Suprapubic skin (tissue), 4 donors: ENCODE measurements at places on chromosomes 16 and 17. TPM values are rescaled to one million over a fixed set of nuclear protein-coding genes. Genes with fewer than 3 reads are reported as not detected.

- DNase-seq, result no peak
- no peak overlapping the region for H3K4me3 ChIP-seq
- no peak overlapping the region for H3K27ac ChIP-seq
- no peaks in the 10 kb centered on the region for H3K27me3 ChIP-seq
Measured at GRCh38 chr16:57131351-57131970, 39.1 kb downstream of the CPNE2 start.

DNA sequence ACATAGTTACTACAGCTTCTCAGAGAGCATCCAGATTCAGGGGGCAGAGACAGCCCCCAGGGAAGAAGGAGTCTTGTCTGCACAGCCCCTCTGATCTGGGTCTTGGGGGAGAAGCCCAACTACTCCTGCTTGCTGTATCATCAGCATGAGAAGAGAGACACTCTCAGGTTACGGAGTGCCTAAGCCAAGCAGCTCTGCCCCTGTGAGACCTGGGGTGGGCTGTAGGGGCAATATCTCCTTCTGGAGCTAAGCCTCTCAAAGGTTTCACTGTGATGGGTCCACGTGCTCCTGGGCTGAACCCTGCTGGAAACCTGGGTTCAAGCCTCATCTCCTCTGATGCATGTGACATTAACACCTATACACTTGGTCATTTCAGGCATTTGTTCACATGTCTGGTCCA lies 123.2 kb downstream of the CPPED1 start:
- H3K27me3 ChIP-seq, result no peaks in the 10 kb centered on the region
- no peak overlapping the region for H3K27ac ChIP-seq
- DNase-seq, result no peak
- no peak overlapping the region for H3K4me3 ChIP-seq

- no peak overlapping the region for H3K4me3 ChIP-seq
- H3K27ac ChIP-seq, result no peak overlapping the region
- no peaks in the 10 kb centered on the region for H3K4me1 ChIP-seq
- no peaks in the 10 kb centered on the region for H3K27me3 ChIP-seq
- DNase-seq, result no peak
Measured at GRCh38 chr16:28834349-28834748, 11.6 kb downstream of the ATXN2L start.

- peaks cover 48% of the 10 kb centered on the region for H3K4me1 ChIP-seq
- no peak overlapping the region for H3K4me3 ChIP-seq
- no peaks in the 10 kb centered on the region for H3K27me3 ChIP-seq
- H3K36me3 ChIP-seq, result no peaks in the 10 kb centered on the region
- DNase-seq, result no peak
Measured at GRCh38 chr17:65103896-65104295, 33.3 kb upstream of the RGS9 start.

DNA sequence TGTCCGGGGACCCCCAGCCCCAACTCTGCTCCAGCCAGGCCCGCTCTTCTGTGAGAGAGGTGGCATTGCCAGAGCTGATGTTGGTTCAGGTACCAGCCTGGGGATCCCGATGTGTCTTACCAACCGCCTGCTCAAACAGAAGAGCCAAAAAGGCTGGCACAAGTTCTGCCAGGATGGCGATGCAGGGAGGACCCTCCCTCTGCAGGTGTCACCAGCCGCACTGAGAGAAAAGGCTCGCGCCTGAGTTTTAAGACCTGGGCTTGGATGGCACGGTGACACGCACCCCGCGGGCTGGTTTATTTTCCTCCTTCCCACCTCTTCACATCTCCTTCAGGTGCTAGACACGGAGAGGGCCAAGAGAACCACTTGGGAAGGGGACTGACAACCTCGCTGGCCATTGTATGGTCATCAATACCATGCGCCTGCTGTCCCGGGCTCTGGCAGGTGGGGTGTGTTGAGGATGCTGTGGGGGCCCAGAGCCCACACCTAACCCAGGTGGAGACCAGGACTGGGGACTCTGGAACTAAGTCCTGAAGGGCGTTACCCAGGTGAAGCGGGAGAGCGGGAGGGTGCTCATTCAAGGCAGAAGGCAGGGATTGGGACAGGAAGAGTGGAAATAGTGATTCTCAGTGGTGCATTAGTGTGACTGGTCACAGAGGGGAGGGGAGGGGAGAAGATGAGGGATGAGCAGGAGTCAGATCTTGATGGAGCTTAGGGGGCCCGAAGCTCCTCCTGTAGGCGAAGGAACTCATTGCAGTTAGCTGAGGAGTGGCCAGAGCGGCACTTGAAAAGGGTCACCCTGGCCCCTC lies 16.3 kb downstream of the FOXJ1 start:
- H3K36me3 ChIP-seq, result no peaks in the 10 kb centered on the region
- H3K27me3 ChIP-seq, result no peaks in the 10 kb centered on the region
- no peak overlapping the region for H3K27ac ChIP-seq
- no peak overlapping the region for H3K4me3 ChIP-seq
- peaks cover 10% of the 10 kb centered on the region for H3K4me1 ChIP-seq
- no peak for DNase-seq

DNA sequence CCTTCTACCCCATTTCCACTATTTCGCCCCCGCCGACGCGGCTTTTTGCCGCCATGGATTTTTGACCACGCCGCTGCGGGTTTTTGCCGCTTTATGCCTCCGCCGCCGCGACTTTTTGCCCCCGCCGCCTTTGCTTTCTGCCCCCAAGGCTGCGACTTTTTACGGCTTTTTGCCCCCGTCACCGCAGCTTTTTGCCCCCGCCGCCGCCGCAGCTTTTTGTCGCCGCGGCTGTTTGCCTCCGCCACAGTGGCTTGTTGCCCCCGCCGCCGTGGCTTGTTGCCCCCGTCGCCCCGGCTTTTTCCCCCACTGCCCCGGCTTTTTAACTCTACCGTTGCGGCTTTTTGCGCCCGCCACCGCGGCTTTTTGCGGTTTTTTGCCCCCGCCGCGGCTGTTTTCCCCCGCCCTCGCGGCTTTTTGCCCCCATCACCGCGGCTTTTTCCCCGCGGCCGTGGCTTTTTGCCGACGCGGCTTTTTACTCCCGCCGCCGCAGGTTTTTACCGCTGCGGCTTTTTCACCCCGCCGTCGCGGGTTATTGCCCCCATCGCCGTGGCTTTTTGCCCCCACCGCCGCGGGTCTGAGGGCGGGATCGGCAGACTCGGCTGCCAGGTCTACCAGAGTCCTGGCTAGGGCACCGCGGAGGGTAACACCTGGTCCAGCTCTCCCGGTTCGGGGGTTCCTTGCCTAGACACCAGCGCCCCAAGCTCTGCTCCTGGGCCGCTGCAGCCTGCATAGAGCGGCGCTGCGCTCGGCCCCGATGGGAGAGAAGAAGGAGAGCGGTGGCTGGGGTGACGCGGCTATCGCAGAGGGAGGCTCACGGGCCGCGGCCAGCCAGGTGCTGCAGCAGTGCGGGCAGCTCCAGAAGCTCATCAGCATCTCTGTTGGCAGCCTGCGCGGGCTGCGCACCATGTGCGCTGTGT lies 562.7 kb upstream of the WSB1 start:
- peak; percentile 48 for DNase-seq
- no peaks in the 10 kb centered on the region for H3K36me3 ChIP-seq
- H3K27me3 ChIP-seq, result peaks cover 9% of the 10 kb centered on the region
- H3K4me1 ChIP-seq, result no peaks in the 10 kb centered on the region

DNA sequence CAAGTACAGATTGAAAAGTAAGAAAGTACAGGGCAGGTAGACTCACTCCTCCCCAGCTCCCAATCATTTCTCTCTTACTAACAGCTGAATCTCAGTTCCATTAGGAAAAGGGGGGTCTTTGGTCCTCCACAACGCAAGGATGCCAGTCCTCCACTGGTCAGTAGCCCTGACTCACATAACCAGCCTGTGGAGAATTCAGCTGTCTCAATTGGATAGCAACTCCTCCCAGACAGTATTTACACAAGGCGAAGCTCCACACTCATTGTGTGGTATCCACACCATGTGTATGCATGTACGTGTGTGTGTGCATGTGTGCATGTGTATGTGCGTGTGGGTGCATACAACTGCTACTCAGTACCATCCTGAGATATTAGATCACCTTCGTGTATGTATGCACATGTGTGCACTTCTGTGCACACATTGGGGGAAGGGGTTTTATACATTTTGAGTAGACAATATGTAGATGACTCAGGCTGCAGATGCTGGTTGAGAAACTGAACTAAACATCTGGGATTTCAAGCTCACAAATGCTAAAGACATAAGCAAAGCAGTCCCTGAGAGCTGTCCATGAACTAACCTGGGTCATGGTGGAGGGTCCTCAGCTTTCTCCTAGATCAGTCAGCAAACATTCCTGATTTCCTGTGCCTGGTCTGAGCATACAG lies 240.1 kb downstream of the SLC39A11 start:
- no peaks in the 10 kb centered on the region for H3K4me1 ChIP-seq
- H3K27ac ChIP-seq, result no peak overlapping the region
- H3K27me3 ChIP-seq, result no peaks in the 10 kb centered on the region
- no peak overlapping the region for H3K4me3 ChIP-seq
- DNase-seq, result no peak

DNA sequence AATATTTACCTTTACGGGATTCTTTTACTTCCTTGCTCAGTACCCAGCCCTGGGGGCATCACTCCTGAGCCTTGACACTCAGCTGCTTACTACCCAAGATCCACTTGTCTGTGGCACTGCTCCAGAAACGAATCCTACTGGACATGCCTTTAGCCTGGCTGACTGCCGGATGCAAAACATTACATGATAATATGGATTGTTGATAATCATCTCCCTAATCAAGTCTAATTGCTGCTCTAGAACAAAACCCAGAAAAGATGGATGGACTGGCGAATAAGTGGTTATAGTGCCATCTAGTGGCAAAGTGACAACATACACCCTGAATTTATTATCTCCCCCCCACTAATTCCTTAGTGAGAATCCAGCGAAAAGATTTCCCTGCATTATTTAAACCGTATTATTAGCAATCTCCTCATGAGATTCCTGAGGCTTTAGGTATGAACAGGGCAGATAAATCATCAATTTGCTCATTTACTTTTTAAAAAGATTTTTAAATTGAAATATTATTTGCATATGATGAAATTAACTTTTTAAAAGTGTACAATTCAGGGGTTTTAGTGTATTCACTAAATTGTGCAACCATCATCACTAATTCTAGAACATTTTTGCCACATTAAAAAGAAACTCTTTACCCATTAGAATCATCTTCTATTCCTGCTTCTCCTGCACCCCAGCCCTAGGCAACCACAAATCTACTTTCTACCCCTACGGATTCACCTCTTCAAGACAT lies 61.6 kb downstream of the RGS9 start:
- no peak overlapping the region for H3K27ac ChIP-seq
- no peak overlapping the region for H3K4me3 ChIP-seq
- H3K27me3 ChIP-seq, result no peaks in the 10 kb centered on the region
- DNase-seq, result no peak
- peaks cover 3% of the 10 kb centered on the region for H3K4me1 ChIP-seq
- no peaks in the 10 kb centered on the region for H3K36me3 ChIP-seq

GRCh38 chr16:27326738-27327585 lies 13.2 kb downstream of the IL4R start:
- peak overlapping the region; percentile 87 for H3K27ac ChIP-seq
- H3K4me3 ChIP-seq, result no peak overlapping the region
- no peaks in the 10 kb centered on the region for H3K27me3 ChIP-seq
- H3K4me1 ChIP-seq, result peaks cover 57% of the 10 kb centered on the region
- peak; percentile 93 for DNase-seq
- no peaks in the 10 kb centered on the region for H3K36me3 ChIP-seq

DNA sequence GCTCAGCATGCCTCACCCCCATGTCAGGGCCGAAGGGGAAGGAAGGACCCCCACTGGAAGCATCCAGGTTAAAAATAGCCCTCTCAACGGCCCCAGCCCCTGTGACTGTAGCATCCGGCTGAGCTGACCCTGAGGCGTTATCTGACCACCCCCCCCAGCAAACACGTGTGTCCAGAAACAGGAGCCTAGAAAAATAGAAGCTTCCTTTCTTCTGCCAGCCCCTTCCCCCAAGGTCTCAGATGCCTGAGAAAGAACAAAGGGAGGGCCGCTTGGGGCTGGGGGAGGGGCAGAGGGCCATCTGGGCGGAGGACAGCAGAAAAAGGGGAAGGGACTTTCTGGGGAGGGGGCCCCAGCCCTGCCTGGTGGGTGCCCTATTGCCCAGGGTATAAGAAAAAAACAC lies 55.8 kb downstream of the ACTG1 start:
- no peak overlapping the region for H3K4me3 ChIP-seq
- H3K27ac ChIP-seq, result no peak overlapping the region
- H3K27me3 ChIP-seq, result no peaks in the 10 kb centered on the region

The TERF2IP gene
- 42.2 TPM for total RNA-seq

The TBC1D26 gene
- total RNA-seq, result not detected

The ADAMTS18 gene
- total RNA-seq, result 0.16 TPM

The PRSS33 gene
- total RNA-seq, result not detected

The WDR90 gene
- 63.0 TPM for total RNA-seq

The CLEC18C gene
- not detected for total RNA-seq
